ENCODE measurements at places on chromosomes 4 and X. TPM values are rescaled to one million over a fixed set of nuclear protein-coding genes. Genes with fewer than 3 reads are reported as not detected.

Gene ANXA10
- total RNA-seq = 4.6 TPM

Gene AREG
- 0.26 TPM for total RNA-seq

Gene TLR1
- total RNA-seq = 1.7 TPM

Gene CPLX1
- total RNA-seq = not detected

Gene CCNB3
- total RNA-seq = 0.63 TPM

Gene GNRHR
- total RNA-seq = not detected

Gene MYL5
- 27.6 TPM for total RNA-seq

Gene SRPX
- 329 TPM for total RNA-seq

Gene L1CAM
- total RNA-seq = 0.09 TPM

Gene SLAIN2
- total RNA-seq = 9.1 TPM

Gene FGFBP2
- total RNA-seq = not detected
